ENCODE measurements at places on chromosomes 4 and X.

DNA sequence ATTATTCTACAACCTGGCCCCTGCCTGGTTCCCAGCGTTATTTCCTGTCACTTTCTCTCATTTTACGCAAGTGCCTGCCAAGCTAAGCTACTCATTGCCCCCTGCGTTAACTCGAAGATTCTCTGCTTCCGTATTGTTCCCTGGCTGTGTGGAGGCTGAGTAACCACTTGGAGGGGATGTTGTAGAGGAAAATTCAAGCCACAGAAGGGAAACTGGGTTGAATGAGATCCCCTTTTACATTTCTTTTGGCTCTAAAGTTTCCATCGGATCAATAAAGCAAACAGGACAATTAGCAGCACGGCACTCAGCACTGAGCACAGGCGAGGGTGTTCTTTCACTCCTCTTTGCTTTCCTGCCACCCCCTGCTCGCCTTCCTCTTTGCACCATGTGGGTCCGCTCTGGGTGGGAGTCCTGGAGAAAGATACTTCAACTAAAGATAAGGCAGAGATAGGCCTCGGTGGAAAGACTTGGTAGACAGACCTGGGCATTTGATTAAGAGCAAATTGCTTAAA lies 4.2 kb upstream of the TMSB4X start:
- DNase-seq: peak; percentile 14

DNA sequence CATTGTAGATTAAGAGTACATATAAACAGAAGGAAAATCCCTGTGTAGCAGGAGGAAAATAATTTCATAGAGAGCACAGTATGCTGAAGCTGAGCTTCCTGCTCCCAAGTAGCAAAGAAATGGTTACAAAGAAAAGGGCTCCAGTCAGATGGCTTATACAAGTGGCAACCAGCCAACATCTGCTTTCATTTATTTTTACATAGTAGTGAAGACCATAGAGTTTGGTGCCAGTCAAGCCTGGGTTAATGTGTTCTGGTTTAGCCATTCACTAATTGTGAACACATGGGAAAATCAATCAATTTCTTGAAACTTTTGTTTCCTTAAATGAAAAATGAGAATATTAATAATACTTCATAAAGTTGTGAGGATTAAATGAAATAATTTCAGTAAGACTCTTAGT lies 111.3 kb upstream of the ELOVL6 start:
- DNase-seq: no peak

DNA sequence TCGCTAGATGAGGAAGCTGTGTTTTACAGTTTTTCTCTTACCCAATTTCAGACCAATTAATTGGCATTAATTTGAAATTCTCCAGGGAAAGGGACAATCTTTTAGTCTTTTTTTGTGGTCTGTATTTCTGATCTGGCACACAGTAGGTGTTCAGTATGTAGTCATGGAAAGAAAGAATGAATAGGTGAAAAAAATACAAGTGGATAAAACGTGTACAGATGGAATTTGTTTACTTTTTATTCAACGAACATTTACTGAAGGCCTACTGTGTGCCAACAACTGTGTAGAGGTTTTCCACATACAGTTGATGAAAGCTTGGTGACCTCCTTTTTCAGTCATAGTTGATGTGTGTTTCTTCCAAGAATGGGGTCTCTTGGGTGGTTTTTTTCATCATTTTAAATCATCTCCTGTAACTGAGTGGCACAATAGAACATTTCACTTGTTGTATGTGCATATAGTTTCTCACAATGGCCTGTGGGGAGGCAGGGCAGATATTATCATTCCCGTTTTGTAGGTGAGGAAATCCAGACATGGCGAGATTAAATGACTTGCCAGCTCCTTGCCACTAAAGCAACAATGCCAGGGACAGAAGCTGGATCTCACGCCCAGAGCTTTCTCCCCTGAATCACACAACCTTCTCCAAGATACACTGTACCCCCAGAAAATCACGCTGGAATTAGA lies 102.4 kb downstream of the CEP135 start:
- no peak for DNase-seq

DNA sequence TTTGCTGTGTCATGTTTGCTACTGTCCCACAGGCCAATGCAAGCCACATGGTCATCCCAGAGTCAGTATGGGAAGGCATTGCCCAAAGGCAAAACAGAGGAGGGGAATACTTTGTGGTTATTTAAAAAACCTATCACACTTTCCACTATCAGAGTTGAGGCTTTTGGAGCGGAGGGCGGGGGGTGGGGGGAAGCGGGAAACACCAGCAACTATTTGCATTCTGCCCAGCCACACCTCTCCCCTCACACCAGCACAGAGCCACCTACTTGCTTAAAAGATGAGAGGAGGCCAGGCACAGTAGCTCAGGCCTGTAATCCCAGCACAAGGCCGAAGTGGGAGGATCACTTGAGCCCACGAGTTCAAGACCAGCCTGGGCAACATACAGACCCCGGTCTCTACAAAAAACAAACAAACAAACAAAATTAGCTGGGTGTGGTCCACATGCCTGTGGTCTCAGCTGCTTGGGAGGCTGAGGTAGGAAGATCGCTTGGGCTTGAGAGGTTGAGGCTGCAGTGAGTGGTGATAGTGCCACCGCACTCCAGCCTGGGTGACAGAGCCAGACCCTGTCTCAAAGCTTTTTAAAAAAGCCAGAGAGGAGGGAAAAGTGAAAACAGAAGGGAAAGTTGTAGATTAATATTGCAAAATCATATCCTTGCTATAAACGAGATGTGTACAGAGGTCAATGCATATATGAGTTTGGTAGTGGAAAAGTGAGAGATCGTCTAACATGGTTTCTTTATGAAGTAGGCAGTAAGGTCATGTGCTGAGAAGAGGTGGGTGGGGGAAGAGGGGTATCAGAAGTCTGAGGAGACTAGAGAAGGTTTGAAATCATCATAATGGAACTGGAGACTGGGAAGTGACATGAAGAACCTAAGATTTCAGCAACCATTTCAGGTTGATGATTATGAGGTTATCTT lies 1.9 kb upstream of the CHST7 start:
- no peak for DNase-seq

- no peak for DNase-seq
Observed at GRCh38 chr4:152325831-152326230, 210.1 kb downstream of the FBXW7 start.

GRCh38 chr4:150852216-150852615 lies 162.9 kb downstream of the LRBA start:
- DNase-seq: no peak

GRCh38 chr4:24973747-24974601 lies 56.8 kb downstream of the LGI2 start:
- DNase-seq: no peak

DNA sequence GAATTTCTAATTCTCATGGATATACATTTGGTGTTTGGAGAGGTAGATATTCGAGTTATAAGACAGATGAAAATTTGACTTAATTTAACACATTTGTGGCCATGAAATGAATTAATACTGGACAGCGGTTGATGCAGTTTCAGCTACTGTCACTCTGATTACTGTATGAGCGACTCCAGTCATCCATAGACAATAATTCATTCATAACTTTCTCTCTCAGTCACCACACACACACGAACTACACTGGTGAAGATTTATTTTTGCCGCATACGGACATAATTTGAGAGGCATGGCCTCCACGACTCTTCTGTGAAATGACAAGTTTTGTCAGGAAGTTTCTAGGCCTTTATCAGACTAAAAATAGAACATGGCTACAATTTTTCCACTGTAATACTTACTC lies 177.0 kb downstream of the TENM3 start:
- no peak for DNase-seq

DNA sequence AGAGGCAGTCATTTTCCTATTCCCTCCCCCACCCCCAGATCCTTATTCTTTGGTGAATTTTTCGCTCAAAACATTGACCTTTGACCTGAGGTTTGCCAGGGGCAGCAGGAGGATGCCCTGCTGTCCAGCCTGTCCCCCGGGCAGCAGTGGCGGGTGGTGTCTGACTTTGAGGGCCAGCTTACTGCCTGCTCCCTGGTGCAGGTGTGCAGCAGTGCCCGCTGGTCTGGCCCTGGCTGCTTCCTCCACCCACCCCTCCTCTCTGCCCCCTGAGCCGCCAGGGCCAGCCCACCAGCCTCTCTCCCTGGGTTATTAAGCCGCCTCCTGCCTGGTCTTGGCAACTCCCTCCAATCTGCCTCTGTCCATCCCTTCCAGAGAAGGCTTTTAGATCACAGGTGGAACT lies 40.8 kb upstream of the GRPEL1 start:
- DNase-seq: no peak

DNA sequence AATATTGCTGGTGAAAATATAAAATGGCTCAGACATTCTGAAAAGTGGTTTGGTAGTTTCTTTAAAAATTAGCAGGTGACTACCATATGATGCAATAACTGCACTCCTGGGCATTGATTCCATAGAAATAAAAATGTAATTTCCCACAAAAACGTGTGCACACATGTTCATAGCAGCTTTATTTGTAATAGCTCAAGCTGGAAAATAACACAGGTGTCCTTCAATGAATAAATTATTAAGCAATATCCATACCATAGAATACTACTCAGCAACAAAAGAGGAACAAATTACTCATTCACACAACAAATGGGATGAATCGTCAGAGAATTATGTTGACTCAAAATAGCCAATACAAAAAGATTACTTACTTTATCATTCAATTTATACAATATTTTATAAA lies 893.7 kb upstream of the SLIT2 start:
- DNase-seq: no peak

DNA sequence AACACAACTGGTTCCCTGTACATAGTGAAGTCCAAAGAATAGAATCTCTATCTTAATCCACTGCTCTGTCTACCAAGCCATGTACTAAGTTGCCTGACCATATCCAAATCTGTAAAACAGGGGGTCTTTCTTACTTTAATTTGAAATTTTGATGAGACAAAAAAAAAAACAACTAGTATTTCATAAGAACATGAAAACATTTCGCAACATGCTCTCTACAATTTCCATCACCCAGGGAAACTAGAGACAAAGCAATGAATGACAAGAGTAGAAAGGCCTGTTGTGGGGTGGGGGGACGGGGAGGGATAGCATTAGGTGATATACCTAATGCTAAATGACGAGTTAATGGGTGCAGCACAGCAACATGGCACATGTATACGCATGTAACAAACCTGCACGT lies 279.9 kb downstream of the PPP3CA start:
- DNase-seq: no peak
